Astrocyte of the hippocampus (primary cell): ENCODE measurements at places on chromosomes 7 and 10.

DNA sequence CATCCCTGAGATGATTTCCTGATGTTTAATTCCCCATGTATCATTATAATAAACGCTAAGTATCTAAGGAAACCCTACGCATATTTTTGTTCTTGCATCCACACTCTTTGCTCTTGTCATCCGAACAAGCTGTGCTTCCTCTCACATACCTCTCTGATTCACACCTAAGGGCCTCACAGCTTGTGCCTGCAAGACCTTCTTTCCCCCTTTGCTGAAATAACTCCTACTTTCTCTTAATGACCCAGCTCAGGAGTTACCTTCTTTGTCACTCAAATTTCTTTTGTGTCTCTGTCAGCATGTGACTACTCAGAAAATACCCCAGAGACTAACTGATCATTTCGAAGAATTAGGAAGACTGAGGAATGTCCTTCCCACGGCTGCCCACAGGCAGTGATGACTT is 209.3 kb upstream of the IMMP2L start:
- no peak for DNase-seq

DNA sequence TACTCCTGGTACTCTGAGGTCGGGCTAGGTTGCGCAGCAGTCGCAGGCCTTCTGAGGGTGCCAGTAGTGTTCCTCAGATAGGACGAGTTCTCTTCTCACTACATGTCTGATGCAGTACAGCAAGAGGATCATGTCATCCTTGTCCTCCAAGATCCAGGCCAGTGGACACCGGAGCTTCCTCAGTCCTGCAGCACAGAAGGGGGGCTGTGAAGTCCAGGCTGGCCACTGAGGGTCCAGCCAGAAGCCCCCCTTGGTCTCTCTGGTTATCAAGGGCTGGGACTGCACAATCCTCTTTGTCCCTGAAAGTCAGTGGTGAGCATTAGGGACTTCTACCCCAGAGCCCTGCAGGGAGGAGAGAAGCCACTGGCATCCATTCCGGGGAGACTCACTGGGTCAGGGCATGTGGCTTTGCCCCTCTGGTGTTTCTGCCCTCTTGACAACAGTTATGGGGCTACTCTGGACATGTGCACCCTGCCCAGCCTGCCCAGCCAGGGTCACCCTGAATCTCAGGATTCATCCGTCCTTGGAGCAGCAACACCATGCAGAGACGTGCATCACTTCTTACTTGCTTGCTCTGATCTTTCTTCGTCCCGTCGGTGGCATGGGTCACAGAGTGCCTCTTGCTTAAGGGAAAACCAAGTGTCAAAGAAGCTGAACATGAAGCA is 125.7 kb downstream of the ADCY1 start:
- DNase-seq, result no peak

- DNase-seq, result peak; percentile 11
Observed at GRCh38 chr7:14834883-14835282, 67.7 kb downstream of the DGKB start.

GRCh38 chr7:40470091-40470592 is 335.3 kb downstream of the SUGCT start:
- peak; percentile 16 for DNase-seq

GRCh38 chr7:127644484-127644883 is 7.5 kb upstream of the SND1 start:
- DNase-seq, result no peak

DNA sequence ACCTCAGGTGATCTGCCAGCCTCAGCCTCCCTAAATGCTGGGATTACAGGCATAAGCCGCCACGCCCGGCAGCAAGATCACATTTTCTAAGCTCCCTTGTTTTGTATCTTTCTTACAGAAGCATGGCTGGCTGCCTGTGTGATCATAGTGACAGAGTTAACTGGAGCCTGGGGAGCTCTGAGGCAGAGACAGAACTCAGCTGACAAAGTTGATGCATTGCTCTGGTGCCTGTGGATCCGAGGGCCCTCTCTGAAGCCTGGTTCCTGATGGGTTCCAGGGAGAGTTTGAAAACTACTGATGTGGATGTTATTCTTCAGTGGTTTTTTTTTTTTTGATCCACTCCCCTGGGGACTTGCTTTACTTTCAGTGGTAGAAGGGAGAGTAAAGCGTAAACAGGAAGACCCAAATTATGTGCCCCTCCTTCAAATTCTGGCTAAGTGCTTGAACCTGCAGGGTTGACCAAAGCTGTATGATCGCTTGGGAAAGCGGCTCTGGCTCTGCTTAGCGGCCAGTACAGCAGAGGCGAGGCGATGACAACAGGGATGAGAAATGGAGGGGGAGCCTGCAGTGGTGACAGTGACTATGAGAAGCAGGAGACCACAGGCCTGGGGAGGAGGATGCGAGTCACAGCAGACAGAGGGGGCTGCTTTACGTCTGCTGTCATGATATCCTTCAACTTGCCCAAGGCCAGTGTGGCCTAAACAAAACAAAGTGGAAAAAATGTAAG is 6.8 kb upstream of the EFCAB10 start:
- DNase-seq, result peak; percentile 12

DNA sequence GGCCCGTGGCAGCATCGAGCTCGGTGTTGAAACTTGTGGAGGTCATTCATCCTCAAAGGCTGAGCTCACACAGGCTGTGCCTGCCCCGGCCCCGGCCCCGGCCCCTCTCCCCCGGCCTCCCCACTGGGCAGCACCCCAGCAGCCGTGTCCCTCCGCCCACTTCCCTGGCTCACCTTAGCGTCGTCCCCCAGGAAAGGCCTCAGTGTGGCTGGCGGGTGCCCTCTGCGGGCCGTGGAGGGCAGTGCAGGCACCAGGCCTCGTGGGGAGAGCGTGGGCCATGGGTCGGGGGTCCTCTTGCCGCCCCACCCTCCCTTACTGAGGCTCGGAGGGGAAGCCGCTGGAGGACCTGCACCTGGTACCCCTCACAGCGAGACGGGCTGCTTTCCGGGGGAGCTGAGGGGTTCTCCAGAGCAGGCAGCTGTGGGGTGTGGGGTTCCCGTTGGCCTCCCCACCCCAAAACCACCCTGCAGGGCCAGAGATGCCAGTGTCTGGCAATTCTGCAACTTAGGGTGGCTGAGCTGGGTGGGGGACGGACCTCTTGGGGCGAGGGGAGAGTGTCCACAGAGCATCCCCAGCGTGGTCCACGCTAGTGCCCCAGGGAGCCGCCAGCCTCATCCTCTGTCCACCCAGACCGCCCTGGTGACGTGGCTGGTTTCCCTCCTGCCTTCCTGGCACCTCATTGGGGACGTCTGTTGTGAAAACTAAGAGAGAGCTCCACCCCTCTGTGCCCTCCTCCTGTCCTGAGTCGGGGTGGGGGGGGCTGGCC is 44.2 kb upstream of the DPYSL4 start:
- DNase-seq, result peak; percentile 45

- DNase-seq, result peak; percentile 20
Observed at GRCh38 chr7:22935269-22935668, 78.7 kb downstream of the HYCC1 start.

DNA sequence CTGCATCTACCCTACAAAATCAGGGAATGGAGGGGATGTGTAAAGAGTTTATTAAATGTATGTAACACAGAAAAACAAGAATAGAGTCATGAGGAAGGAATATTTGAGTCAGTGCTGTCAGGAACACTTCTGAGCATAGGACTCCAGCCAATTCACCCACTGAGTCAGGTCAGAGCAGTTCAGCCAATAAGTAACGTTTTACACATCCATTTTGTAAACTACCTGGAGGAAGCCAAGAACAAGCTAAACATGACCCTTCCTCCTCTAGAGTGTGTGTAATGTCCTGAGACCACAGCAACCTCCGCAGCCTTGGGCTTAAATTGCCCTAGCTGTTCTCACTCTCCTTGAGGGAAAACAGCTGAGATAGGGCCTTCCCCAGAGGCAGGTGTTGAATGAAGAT is 691.5 kb upstream of the LRRN3 start:
- no peak for DNase-seq

DNA sequence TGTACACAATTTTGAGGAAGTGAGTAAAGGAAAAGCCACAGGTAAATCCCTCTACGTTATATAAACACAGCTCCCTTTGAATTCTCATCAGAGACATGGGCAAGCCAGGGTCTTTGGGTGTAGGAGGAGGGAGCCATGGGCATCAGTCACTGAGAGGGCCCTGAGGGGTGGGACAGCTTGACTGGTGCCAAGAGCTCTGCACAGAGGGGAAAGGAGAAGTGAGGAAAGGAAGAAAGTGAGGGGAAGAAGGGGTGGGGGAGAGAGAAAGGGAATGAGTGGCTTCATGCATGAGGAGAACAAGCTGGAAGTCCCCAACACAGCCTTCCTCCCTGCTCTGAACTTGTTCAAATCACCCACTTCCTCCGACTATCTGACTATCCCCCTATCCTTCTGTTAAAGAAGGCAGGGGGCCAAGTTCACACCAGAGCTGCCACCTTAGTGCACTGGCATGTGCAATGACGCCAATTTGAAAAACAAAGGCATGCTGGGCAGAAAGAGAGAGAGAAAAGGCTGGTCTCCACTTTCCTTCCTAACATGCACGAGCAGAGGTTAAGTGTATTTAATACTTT is 16.4 kb upstream of the RNF148 start:
- DNase-seq, result no peak

- DNase-seq, result peak; percentile 97
Observed at GRCh38 chr10:100185364-100186252, at the start of gene ERLIN1. Gene ERLIN1, minus strand, starts transcription at chr10:100186029. Its CDS starts 403 bp downstream, at chr10:100185626.

DNA sequence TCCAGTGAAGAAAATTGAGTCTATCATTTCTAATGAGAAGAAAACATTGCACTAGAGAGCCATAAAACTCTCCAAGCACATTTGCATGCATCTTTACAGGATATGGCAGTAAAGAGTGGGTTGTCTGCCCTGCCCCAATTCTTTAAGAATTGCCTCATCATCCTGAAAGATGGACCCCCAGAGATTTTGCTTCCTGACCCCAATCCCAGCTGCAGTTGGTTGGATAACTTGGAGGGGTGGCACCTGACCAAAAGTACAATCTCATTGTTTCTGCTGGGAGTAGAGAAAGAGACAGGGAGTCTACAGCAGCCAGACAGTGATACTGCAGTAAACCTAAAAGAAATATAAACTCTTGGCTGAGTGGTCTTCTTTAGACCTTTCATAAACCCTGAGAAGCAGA is 49.1 kb upstream of the ADCY1 start:
- DNase-seq, result no peak

DNA sequence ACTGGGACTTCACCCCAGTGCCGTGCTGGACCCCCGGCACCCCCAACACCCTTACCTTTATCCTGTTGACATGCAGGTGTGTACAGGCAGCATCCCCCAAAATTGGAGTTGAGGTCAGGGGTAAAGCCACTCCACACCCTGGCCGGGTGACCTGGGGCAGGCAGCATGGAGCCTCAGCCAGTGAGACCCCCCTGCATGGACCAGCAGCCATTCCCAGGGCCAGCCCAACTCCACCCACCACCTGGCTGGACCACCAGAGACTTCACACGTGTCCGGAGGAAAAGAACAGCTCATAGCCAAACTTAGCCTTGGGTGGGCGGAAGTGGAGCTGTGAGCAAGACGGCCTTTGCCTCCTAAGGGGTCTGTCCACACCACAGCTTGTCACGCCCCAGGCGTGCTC is 413.0 kb upstream of the FOXK1 start:
- DNase-seq, result no peak

DNA sequence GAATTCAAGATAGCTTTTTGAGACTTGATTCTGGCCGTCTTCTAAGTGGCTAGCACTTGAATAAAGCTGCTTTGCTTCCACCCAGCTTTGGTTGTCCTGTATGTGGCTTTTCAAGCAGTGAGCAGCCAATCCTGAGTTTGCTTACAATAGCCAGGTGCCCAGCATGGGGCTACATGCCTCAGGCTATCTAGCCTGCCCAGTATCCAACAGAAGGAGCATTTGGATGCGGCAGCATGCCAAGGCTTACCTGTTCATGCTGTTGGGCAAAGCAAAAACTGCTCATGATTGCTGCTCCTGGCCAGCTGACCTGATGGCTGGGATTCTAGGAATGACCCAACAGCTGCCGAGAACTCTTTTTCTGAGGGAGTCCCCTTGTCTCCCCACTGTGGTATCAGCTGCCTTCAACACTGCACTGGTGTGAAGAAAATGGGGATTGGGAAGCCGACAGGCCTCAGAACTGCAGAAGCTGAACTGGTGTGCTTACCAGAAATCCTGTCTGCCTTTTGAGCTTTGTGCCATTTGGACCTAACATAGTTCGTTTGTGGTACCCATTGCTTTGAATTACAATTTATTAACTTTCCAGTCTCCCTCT is 618.9 kb upstream of the IGFBP3 start:
- no peak for DNase-seq

- no peak for DNase-seq
Observed at GRCh38 chr10:28812384-28813372, 135.4 kb downstream of the BAMBI start.

- DNase-seq, result peak; percentile 99
Observed at GRCh38 chr10:91797874-91798648, at the start of gene TNKS2. Gene TNKS2, plus strand, starts transcription at chr10:91798426. Its CDS starts 265 bp downstream, at chr10:91798691.

DNA sequence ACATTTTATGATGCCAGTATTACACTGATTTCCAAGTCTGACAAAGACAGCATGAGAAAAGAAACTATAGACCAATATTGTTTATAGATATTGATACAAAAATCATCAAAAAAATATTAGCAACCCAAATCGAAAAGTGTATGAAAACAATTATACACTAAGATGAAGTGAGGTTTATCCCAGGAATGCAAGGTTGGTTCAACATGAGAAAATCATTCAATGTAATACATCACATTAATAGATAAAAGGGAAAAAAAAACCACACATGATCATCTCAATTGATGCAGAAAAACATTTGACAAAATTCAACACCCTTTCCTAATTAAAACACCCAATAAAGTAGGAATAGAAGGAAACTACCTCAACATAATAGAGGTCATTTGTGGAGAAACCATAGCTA is 153.9 kb downstream of the DNAJC1 start:
- peak; percentile 4 for DNase-seq

DNA sequence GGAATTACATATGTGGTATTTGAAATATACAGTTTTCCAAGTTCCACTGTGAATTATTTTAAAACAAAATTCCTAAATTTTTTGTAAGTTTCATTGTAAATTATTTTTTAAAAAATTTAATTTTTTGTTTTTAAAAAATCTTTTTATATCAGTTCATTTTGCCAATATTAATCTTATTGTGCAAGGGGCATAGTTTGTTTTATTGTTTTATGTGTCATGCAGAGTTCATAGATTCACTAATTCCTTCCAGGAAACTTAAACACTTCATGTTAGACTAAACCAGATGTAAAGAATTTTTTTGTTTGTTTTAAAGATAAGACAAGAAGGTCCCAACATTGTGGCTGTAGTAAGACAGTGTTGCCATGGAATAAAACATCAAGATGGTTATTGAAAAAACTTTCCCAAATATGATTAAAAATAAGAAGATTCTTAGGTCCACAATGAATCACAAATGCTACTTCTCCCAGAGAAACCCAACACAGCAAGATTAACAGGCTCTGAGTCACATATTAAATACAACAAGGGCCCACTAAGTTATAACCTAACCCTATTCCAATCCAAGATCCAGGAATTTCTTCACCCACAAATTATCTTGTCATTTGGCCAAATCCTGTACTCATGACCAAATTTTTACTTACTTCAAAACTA is 464.7 kb upstream of the IGFBP3 start:
- DNase-seq, result peak; percentile 56

DNA sequence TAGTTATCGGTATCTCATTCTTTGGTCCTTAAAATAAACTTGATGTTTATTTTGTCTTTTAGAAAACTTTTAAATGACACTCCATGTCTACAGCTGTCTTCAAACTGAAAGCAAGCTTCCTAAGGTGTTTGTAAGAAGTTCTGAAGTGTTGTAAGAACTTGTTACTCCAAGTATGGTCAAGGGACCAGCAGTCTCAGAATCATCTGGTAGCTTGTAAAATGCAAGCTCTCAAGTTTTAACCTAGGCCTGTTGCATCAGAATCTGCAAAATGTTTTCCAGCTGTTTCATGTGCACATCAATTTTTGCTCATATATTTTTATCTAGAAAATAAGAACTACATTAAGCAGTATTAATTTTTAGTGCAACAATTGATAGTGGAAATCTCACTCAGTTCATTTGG is 104.1 kb downstream of the THSD7A start:
- DNase-seq, result no peak

- DNase-seq, result no peak
Observed at GRCh38 chr10:123748711-123749110, 82.6 kb downstream of the GPR26 start.
